AG04450 (cell line): ENCODE measurements at places on chromosomes 5 and 9. TPM values are rescaled to one million over a fixed set of nuclear protein-coding genes. Genes with fewer than 3 reads are reported as not detected.

- DNase-seq, result no peak
Observed at GRCh38 chr9:76044266-76044819, 153.9 kb downstream of the PCSK5 start.

- DNase-seq, result no peak
Observed at GRCh38 chr9:125948887-125949596, 201.9 kb downstream of the PBX3 start.

GRCh38 chr5:170478306-170478705 lies 25.5 kb upstream of the KCNIP1 start:
- DNase-seq, result no peak

GRCh38 chr5:175464074-175464941 lies 14.1 kb upstream of the SFXN1 start:
- no peak for DNase-seq

- DNase-seq, result peak; percentile 82
Observed at GRCh38 chr5:124596595-124597421, 149.6 kb downstream of the ZNF608 start.

DNA sequence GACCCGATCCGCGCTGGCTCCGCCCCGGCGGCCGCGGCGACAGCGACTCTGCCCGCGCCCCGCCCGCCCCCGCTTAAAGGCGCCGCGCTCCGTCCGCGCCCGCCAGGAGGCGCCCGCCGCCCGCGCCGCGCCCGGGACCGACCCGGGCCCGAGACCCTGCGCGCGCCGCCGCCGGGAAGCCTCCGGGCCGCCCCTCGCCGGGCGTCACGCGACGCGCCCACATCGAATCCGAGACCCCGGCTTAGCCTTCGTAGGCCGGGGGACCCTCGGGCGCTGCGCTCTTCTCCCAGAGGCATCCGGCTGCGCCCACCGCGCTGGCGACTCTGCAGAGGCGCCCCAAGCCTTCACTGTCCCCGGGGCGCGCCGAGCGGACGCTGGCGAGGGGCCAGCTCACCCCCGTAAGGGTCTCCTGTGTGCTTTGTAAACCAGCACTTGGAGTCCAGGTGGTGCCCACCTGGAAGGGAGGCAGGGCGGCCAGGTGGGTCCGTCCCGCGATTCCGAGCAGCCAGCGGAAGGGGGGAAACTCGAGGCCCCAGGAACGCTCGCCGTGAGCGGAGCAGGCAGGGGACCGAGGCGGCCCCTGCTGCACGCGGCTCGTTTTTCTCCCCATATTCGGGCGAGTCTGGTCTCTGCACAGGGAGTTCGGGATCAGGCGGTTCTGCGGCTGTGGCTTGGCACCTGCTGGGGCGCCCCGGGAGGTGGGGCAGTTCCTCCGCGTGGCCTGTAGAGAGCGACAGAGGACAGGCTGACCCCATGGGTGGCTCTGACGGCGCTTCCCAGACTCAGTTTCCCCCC lies 423 bp upstream of the ABCA2 start:
- DNase-seq, result no peak

DNA sequence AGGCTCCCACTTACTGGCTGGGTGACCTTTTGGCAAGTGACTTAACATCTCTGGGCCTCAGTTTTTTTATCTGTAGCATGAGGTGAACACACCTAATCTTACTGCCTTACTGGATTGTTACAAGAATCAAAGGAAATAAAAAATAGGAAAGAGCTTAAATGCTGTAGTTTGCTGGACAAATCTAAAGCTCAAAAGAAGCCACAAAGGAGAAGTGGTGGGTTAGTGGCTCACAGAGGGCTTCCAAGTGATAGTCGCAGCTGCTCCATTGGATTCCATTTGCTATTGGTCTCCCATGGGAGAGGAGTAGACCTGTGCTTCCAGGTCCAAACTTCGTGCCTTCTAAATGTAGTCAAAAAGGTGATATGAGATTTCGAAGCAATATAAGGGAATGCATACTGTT lies 123.6 kb downstream of the SEMA6A start:
- no peak for DNase-seq

DNA sequence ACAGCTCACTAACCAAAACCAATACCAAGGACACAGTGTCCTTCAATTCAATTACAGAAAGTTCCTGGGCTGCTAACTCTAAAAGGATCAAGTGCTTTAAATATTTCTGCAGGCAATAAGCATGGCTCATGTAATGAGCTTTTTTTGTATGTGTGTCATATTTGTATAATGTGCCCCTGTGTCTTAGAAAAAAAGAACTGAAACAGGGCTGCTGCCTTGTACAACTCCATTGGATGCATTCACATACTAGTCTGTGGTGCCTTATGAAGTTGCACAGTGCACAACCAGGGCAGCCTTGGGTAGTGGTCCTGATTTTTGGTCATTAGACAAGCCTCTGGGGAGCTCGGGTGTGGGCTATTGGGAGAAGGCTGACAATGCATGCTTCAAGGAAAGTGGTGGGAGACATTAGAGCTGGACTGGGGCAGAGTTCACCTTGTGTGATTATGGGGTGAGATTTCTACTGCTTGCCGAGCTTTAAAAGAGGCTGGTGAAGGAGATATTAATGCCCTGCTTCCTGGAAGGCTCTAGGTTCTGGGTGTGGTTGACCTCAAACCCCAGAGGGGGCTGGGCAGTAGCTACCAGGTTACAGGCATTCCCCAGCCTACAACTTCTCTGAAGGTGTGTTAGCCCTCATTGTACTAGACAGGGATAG lies 3.6 kb upstream of the CPEB4 start:
- no peak for DNase-seq

DNA sequence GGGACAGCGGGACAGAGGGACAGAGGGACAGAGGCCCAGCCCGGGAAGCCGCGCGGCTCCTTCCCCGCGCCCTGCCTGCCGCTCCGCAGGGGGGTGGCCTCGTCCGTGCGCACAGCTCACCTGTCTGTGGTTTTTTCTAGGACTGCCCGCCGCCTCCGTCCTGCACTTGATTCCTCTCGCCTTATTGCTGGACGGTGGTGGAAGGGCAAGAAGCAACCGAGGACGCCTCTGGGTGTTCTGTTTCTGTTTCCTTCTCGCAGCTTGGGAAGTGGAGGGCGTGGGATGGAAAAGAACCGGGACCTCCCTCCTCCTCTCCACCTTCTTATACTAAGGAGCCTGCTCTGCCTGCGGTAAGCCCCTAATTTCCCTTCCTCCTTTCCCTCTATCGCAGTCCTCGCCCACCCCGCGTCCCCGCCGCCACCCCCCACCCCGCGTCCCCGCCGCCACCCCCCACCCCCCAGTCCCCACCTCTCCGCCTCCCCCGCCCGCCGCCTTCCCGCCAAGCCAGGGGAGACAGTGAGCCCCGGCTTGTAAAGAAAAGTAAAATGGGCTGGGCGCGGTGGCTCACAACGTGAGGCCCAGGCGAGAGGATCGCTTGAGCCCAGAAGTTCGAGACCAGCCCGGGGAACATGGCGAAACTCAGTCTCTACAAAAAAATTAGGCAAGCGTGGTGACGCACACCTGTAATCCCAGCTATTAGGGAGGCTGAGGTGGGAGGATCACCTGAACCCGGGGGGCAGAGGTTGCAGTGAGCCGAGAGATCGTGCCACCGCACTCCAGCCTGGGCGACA lies 9.6 kb upstream of the FLT4 start:
- no peak for DNase-seq

GRCh38 chr9:37936965-37937364 lies 33.0 kb upstream of the SLC25A51 start:
- DNase-seq, result peak; percentile 29

DNA sequence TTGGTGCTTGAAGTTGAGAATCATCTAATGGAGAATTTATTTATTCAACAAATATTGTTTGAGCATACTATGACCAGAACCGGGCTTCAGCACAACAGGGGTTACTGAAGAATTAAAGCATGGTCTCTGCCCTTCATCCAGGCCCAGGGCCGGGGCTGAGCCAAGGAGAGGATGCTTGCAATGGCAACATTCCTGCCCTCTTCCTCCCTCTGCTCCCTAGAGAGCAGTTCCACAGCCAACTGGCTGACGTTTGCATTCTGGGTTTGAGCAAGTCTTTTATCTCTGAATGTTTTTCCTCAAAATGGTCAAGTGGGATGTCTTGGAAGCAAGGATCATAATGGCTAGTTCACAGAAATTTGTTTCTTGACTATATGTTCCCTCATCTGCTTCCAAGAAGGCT lies 80.7 kb downstream of the GLDC start:
- no peak for DNase-seq

DNA sequence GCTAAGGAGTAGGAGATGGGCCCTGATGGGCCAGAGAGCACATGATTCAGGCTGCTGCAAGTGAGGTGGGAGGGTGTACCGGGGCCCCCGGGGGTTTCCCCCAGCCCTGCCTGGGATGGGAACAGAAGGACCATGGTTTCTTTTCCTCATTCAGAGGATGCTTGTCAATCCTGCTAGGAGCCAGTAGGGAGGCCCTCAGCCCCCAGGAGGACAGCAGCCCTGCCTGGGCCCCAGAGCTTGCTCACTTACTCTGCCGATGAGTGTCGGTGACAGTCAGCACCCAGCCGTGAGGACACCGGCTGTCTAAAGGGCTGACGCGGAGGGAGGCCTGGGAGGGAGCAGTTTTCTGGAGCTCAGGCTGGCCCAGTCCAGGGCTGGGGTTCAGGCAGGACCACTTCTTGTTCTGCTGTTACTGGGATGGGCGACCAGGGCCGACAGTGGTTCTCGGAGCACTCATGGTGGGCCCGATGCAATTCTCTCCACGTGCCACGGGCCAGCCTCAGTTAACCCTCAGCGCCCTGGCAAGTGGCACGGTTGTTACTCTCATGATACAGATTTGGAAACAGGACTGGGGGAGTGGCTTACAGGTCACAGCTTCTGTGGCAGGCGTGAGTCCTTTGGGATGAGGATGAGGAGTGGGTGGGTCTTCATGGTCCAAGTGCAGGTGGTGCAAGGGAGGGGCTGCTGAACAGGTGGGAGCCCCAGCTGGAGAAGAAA lies 1.8 kb downstream of the ARRDC1 start:
- no peak for DNase-seq

GRCh38 chr9:125761676-125762450 lies 14.7 kb downstream of the PBX3 start:
- no peak for DNase-seq

DNA sequence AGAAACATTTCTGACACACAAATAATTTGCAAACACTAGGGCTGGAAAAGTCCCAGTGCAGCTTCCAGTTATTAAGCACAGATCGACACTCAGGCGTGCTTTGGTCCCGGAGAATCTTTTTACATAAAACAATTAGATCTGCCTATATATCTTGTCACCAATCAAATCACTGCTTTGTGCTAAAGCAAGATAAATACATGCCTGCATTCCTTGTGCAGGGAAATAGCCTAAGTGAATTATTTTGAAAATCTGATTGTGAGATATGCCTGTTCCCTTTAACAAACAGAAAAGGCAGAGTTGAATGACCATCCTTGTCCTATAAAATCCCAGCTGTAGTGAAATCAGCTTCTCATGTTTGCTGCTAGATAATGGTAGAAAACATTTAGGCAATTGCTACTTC lies 604.4 kb downstream of the CCDC171 start:
- DNase-seq, result no peak

DNA sequence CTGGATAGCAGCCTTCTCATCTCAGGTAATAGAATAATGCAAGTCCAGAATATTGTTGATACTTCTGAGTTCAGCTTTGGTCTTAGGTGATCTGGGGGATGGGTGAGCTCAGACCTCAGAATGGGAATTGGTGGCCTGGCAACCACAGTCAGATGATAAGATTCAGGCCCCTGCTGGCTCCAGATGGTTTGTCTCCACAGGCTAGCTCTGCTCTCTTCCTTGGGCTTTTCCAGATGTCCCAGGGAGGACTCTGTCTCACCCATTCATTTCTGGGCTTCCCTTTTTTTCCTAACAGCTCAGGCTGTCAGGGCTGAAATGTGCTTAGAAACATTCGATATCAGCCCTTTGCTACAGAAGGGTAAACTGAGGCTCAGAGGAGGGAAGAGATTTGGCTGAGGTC lies 17.6 kb upstream of the TNFSF15 start:
- no peak for DNase-seq

DNA sequence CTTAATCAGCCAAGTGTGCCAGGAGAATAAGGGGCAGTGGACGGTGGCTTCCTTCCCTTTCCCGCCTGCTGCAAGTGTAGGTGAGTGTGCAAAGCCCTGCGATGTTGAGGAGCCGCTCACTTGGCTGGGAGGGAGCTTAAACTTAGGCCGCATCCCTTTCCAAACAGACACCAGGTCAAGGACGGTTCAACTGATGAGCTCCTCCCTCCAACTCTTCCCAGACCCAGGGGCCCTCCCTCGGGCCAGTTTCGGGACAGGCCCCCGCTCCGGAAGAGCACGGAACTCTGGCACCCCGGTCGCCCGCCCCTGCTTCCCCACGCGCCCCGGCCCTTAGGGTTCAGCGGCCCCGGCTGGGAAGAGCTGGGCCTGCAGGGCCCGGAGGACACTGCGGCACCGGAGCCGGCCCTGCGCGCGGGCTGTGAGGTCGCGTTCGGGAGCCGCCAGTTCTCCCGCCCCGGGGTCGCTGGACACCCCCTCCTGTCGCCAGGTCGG lies 481 bp downstream of the MRPL36 start:
- DNase-seq, result no peak

GRCh38 chr5:33179301-33179700 lies 261.5 kb upstream of the TARS1 start:
- no peak for DNase-seq

DNA sequence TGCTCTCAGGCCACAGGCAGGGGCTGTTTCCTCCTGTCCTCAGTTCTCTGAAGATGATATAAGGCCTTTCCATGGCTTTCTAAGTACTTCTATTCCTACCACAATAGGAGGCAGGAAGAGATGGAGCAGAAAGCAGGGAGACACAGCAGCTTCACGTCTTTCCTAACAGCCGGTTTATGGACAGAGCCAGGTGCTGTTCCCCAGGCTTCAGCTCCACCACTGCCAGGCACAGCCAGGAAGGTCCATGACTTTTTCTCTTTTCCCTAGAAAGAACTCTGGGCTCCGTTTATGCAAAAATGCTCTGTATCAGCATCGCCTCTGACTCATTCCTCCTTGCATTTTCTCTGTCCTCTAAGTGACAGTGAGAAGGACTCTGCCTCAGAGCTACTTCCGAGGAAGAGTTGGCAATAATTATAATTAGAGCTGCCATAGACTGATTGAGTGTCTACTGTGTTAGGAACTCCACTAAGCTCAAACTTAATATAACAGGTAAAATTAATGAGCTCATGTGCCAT lies 478.5 kb downstream of the RASEF start:
- DNase-seq, result no peak

DNA sequence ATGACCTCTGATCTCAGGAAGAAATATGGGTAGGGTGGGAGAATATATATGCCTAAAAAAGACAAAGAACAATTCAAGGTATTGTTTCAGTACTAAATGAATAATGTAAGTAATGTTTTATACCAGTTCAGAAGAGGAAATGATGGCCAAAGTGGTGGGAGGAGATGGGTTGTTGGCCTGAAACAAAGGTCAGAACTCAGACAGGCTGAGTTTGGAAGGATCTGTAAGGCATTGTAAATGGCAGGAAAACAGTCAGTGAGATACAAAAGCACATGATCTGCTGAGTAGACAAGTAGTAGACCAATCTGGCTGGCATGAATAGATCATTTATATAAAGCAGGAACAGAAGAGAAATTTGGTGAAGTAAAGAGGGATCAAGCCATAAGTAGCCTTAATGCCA lies 175.8 kb upstream of the PLCXD3 start:
- DNase-seq, result no peak

- no peak for DNase-seq
Observed at GRCh38 chr9:111752455-111752854, 42.3 kb downstream of the SHOC1 start.

- peak; percentile 61 for DNase-seq
Observed at GRCh38 chr5:145495741-145496140, 339.4 kb downstream of the PRELID2 start.

- no peak for DNase-seq
Observed at GRCh38 chr9:127628758-127629467, 16.8 kb downstream of the STXBP1 start.

Gene FKTN
- polyA plus RNA-seq, result 17.7 and 24.0 TPM in 2 replicates

Gene LRRTM2
- 1.9 and 2.6 TPM in 2 replicates for polyA plus RNA-seq

Gene TTC23L
- 0.16 and 0.21 TPM in 2 replicates for polyA plus RNA-seq

Gene PCDHB15
- 0.88 and 0.93 TPM in 2 replicates for polyA plus RNA-seq

Gene CHD1
- 19.4 and 26.4 TPM in 2 replicates for polyA plus RNA-seq

Gene SLC46A2
- not detected in 2 replicates for polyA plus RNA-seq

Gene DND1
- polyA plus RNA-seq, result 0.14 and 0.31 TPM in 2 replicates
